Stimulated activated CD8-positive, alpha-beta memory T cell treated with anti-CD3 and anti-CD28 coated beads, Interleukin-2, amount 100 ng/mL, for 48 hours (primary cell): ENCODE measurements at places on chromosomes 12 and 14.

- peak; percentile 93 for DNase-seq
Observed at GRCh38 chr14:72893636-72894322, at the start of gene DPF3. Gene DPF3, minus strand, starts transcription at chr14:72894101. Its CDS starts 13 bp downstream, at chr14:72894088.

- no peak for DNase-seq
Observed at GRCh38 chr14:51730098-51730497, 78.4 kb downstream of the FRMD6 start.

DNA sequence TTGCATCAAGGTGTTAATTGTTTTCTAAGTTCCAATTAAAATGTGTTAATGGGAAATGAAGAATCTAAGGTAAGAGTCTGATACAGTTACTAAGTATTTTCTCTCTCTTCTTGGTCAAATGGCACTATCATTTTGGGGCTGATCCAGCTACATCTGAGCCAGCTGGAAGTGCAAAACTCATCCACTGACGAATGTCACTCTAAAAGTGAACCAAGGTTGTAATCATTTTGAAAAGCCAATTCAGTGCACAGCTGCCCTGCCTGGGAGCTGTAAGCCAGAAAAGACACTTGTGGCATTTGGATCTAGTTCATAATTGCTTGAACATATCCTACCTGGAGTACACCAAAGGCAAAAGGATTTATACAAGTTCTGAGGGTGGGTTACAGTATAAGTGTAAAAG lies 1011.3 kb downstream of the AACS start:
- no peak for DNase-seq

DNA sequence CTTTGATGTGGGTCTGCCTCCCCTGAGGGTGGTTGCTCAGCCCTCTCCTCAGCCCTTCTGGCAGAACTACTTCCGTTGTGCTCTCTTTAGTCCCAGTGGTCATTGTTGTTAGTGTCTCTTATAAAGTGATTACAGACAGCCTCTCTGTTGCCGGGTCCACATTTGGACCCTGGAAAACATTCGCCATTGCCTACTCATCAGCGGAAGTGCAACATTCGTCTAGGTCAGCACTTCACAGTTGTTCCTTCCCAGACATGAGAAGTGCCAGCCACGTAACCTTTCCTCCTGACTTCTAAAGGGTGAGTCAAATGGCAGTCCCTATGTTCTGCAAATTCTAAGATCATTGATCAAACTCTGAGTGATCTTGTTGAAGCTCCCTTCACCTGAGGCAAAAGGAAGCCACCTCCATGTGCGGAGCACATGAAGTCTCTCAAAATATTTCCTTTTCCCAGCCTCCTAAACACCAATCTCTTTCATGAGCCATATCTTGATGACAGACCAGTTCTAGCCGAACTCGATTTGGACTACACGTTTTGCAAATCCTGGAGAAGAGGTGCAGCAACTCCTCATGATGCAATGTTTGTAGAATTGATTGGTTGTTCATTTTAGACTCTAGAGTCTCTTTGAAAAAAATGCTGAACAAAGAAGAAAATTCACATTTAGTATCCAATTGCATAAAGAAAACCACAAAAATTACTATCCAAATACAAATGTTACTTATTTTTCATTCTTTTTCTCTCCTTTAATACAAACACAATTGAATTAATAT lies 163.8 kb downstream of the RPL10L start:
- DNase-seq: no peak

- no peak for DNase-seq
Observed at GRCh38 chr12:12267742-12268200, 927 bp upstream of the LRP6 start.

DNA sequence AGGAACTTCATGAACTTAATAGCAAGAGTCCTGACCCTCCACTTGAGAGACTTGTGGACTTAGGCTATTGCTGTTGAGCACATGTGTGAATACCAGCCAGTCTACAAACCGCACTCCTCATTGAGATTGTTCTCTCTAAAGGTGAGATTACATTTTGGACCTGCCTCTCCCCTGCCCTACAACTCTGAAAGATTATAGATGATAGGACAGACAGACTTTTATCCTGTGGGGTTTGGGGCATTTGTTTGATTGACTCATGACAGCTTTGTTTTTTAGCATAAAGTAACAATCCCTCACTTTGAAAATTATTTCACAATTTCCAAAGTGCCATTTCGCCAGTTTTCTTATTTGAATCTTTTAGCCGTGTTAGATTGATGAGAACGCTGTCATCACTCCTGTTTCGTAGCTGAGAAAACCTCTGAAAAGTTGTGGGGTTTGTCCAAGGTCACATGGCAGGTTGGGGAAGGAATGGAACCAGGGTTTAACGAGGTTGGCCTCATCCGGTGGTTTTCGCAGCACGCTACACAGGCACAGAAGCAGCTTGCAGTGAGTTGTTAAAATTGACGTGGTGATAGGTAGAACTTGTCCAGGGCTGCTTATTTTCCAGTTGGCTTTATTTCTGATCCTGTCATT lies 836 bp downstream of the EVL start:
- peak; percentile 70 for DNase-seq

GRCh38 chr12:63302941-63303536 lies 152.0 kb upstream of the AVPR1A start:
- no peak for DNase-seq

DNA sequence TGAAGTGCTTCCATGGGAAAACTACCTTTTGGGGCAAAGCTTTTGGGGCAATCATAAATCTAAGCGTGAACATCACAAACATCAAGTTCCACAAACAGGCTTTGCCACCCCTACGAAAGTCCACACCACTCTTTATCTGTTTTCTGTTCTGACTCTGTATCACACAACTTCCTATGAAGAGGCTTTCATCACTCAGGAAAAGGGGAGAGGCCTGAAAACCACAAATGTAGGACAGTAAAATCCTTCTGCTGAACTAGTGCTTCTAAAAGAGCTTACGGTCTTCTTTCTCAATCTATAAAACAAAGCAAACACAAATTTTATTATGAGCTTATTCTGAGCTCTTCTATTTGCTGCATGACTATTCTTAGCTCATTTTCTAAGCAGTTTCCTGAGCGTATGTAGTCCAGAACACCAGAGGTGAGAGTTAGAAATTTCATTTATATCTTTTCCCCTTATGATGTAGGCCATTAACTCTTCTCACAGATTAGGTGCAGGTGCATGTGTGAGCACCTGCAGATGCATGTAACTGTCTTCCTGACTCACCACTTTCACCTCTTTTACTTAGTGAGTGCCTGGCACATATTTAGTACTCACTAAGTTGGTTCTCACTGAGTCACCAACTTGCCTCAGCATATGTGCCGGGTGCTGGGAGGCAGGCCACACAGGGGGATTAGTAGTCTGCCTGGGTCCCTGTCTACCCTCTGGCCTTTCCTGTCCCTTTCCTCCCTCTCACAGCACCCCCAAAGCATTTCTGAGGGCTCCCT lies 32.9 kb upstream of the SYCP3 start:
- DNase-seq: no peak

GRCh38 chr14:81473456-81474147 lies 60.1 kb downstream of the SEL1L start:
- no peak for DNase-seq

DNA sequence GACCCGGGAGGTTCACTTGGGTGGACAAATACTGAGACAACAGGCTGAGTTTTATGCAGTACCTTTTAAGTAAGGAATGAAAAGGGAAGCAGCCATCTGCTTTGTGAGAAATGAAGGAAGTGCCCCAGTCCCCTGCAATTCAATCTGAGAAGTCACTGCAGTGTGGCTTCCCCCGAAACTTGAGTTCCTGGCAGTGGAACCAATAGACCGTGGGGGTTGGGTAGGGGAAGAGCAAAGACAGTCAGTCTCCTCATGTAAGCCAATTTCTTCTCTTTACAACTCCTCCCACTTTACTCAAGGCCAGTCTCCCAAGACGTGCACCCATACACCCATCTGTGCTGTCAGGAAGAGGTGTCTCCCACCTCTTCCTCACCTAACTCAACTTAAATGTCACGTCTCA lies 206.5 kb downstream of the BCAT1 start:
- DNase-seq: no peak

DNA sequence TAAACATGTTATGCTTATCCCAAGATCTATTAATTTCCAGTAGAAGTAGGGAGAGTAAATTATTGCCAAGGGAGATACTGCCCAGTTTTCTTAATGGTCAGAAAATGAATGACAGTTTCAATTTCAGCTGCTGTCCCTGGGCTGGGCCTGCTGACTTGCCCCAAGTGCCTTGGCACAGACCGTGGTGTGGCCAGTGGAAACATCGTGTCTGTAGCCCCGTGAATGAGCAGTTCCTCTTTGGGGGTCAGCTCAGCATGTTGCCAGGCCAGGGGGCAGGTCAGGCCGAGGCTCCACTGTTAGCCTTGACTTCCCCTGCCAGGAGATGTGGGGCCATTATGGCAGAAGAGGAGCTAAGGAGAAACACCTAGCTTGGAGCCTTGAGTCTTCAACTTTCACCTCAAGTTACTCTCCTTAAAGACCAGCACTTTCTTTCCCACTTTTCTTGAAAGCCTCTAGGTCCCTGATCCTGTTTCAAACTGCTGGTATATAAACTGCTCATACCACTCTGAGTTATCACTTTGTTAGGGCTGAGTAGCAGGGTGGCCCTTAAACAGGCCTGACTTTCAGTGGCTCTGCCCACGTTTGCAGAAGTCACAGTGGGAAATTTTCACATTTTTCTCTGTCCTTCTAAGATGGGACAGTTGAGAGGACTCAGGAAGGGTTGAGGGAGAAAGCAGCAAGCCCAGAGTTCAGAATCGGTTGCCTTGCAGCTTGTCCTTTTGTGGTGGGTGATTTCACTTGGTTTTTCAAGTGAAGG lies 73.2 kb downstream of the SUSD6 start:
- no peak for DNase-seq

GRCh38 chr14:66503532-66503931 lies 4.4 kb upstream of the GPHN start:
- no peak for DNase-seq

GRCh38 chr14:105537580-105538474 lies 11.4 kb downstream of the TMEM121 start:
- DNase-seq: peak; percentile 52

DNA sequence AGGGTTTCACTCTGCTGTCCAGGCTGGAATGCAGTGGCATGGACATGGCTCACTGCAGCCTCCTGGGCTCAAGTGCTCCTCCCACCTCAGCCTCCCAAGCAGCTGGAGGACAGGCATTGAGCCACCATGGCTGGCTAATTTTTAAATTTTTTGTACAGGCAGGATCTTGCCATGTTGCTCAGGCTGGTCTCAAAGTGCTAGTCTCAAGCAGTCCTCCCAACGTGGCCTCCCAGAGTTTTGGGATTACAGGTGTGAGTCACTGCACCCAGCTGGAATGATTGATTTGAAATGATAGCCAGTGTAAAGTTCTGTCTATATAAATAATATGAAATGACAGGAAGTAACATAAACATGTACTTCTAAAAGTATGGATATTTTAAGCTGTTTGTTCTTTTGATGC lies 172.7 kb downstream of the FUT8 start:
- no peak for DNase-seq

DNA sequence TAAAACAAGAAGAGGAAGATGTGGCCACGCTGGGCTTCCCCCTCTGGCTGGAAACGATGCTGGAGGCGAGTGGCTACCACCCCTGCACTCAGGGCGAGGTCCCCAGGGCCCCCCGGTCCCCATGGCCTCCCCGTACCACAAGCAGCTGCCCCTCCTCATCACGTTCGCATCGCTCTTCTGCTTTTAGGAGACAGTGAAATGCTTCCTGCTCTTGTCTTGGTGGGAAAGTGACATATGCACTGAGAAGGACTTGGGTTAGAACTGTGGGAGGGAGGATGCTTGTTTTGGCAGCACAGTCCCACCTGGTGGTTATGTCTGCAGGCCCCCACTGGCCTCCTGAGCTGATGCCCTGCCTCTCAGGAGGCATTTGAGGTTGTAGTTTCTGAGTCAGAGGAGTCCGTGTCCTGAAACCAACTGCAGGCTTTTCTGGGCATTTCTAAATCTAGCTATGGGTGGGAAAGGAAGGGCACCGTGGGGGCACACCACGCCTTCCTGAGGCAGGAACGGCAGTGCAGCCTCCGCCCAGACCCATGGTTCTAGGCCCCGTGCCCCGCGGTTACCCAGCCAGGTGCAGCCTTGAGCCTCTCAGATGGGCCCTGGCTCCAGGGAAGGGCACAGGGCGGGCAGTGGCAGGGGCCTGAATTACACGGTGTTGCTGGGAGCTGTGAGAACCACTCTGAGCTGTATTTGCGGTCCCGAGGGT lies 139.3 kb downstream of the ADGRD1 start:
- peak; percentile 17 for DNase-seq

GRCh38 chr12:117447665-117448366 lies 86.4 kb upstream of the NOS1 start:
- no peak for DNase-seq

DNA sequence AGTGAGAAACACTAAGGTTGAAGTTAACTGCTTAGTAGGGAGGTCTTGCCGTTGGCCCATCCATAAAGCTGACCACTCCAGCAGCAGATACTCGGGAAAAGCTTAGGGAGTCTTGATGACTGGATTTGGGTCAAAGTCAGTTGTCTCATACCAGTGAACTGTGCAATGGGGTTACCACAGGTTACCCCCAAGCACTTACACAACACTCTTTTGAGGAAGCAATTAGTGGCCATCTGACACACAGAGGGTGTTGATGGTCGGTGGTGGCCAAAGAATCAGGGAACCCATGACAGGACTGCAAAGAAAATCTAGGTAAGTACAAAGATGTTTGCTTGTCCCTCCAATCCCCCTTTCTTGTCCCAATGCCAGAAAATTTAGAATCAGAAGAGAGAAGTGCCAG lies 410.2 kb downstream of the APAF1 start:
- no peak for DNase-seq

DNA sequence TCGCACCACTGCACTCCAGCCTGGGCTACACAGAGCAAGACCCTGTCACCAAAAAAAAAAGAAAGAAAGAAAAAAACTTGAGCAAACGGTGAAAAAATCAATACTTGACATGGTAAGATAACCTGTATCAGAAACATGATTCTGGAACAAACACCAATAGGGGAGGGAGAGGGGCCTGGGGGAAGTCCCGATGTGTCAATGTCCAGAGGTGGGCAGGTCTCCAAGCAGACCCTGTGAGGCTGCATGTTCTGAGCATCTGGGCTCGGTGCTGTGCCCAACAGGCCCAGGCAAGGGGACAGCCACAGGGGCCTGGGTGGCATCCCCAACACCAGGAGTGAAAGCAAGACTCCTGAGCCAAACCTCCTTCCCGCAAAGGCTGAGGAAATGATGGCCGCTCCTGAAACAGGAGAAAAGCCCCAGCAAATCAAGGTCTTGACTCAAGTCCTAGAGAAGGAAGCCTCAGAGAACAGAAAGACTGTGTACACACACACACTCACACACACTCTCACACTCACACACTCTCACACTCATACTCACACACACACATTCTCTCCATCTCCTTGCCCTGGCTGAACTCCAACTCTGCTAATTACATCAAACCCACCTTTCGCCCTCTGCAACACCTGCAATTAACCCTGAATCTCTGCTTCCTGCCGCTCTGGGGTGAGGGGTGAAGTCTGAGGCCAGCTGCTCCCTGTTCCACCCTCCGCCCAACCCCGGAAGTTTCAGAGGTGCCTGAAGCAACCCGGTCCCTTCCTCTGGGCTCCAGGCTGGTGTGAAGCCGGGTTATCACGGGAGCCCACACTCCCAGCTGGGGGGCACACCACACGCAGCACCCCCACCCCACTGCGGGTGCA lies 20.4 kb downstream of the CCDC88C start:
- DNase-seq: peak; percentile 54

- DNase-seq: no peak
Observed at GRCh38 chr12:46547421-46548354, 175.1 kb upstream of the SLC38A2 start.
